Stimulated activated CD4-positive, alpha-beta T cell treated with anti-CD3 and anti-CD28 coated beads, Interleukin-12 subunit alpha, Interleukin-12 subunit beta, amount 100 ng/mL, for 48 hours (primary cell): ENCODE measurements at places on chromosomes 16 and 17.

GRCh38 chr17:1934901-1935300, 90.2 kb downstream of the RTN4RL1 start:
- DNase-seq: no peak

- no peak for DNase-seq
These were observed 22.0 kb upstream of the HAS3 start for GRCh38 chr16:69083306-69083941.

DNA sequence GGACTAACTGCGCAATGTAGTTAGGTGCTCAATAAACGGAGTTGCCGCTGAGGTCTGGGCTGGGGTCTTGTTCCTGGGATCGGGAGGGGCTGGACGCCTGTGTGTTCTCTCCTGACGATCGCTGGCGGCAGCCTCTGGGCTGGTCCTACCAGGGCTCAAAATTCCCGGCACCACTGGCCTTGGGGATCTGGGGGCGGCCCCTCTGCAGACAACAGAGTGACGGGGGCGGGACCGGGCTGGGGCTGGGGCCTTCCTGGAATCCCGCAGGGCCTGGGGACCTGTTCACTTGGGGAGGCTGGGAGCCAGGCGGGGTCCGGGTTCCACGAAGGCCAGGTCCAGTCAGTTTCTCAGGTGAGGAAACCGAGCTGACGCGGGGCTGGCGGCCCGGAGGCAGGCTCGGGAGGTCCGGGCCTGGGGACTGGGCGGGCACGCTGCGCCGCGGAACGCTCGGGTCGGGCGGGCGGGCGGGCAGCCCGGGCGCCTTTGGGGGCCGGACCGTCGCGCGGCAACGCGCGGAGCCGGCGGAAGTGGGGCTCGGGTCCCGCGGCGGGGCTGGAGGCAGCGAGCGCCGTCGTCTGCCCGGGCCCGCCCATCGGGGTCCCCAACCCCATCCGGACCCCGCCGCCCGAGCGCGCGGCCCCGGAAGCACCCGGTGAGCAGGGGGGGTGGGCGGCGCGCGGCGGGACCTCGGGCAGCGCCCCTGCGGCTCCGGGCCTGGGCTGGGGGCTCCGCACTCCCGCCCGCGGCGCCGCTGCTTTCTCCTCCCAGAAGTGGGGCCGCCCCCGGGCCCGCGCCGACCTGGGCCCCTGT, at the start of gene PIGQ:
Gene PIGQ, plus strand, starts transcription at position 524 of the 810 bp plus-strand sequence. CDS start 4,107 bp downstream, outside the sequence.
- peak; percentile 54 for DNase-seq

- DNase-seq: peak; percentile 40
These were observed 232.3 kb downstream of the XYLT1 start for GRCh38 chr16:17238285-17239028.

DNA sequence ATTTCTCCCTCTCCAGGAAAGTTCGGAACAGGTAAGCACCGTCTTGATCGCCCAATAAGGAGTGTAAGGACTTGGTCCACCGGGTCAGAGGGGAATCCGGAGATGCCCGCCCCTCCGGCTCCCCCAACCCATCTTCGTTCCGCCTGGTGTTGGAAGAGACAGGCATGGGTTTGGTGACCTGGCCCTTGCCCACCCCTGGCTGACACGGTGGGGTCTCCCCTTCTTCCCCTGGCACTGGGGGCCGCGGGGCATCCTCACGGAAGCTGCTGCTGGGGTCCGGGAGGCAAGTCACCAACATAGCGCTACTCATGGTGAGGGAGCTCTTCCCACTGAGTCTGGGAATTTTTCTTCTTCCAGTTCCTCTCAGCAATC, 3.2 kb downstream of the AXIN2 start:
- no peak for DNase-seq

DNA sequence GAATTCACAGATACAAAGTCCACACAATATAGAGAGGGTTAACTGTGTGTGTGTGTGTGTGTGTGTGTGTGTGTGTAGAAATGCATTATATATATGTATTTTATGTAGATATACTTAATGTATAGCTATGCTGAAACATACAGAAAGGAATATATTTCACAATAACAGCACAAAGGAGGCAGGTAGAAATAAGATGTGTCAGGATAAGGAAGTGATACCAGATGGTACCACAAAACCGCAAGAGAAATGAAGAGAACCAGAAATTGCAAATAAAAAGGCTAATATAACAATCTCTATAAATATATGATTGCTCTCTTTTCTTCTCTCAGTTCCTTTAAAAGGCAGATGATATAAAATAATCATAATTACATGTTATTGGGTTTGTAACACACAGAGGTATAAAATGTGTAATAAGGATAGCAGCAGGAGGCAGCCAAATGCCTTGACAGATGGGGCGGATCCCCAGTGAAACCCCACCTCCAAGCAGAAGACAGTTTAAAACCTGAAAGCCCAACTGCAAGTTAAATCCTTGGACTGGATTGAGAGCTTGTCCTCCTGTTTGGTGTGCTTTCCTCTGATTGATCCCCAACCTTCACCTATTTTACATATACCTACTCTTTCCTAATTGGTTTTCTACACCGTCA, 365.4 kb upstream of the C16orf82 start:
- DNase-seq: no peak

DNA sequence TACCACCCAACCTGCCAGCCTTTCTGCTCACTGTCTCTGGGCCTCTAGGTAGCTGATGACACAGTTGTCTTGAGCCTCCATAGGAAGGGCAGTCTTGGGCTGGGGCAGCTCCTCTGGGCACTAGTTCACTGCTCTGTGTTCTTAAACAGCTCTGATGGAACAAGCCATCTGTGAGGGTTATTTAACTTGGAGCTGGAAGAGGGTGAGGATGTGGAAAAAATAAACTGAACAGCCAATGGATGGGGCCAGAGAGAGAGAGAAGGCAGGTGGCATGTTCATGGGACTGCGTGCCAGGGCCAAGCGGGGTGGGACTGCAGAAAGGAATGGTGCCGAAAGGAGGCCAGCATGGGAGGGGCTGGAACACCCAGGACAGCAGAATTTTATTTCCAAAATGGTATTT, 52.6 kb downstream of the HIC1 start:
- DNase-seq: no peak

DNA sequence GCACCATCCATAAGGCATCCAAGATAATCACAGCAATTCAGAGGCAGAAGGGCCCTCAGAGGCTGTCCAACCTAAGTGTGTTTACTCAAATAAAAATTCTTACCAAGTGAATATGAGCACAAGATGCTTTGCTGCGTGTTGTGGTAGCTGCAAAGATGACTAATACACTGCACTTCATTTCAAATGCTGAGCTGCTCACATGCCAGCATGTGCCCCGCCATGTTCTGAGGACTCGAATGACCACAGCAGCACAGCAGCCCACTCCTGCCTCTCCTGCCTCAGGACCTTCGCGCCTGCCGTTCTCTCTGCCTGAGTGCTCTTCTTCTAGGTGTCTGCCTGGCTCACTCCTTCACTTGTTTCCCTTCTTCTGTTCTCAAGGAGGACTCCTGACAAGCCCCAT, 19.0 kb downstream of the PIK3R5 start:
- DNase-seq: no peak

DNA sequence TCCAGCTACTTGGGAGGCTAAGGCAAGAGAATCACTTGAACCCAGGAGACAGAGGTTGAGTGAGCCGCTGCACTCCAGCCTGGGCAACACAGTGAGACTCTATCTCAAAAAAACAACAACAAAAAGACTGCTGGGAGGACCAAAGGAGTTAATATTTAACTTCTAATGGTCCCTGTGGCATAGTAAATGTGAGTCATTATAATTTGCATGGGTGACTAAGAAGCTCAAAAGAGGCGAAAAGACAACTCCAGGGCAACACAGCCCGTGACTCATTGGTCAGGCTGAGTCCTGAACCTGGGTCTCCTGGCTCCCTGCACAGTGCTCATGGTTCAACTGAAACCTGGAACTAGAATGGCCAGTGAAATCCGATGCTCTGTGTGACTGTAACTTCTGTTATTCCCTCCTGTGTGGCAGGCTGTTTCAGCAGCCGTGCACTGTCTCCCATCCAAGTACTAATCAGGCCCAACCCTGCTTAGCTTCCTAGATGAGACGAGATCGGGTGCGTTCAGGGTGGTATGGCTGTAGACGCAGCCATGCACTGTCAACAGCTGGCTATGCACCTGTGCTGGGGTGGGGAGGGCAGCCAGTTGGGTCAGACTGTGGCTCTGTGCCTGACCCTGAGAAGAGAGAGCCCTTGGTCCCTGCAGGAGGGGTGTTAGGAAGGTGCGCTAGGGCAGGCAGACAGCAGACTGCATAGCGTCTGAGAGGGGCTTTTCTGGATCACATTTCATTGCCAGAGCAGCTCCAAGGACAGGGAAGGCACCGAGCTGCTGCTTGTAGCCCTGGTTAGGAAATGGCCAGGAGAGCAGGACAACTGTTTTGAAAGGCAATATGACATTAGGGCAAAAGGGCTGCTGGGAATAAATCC, 14.5 kb upstream of the GPRC5C start:
- no peak for DNase-seq

GRCh38 chr17:79892457-79893241, 53.4 kb upstream of the CBX4 start:
- no peak for DNase-seq

DNA sequence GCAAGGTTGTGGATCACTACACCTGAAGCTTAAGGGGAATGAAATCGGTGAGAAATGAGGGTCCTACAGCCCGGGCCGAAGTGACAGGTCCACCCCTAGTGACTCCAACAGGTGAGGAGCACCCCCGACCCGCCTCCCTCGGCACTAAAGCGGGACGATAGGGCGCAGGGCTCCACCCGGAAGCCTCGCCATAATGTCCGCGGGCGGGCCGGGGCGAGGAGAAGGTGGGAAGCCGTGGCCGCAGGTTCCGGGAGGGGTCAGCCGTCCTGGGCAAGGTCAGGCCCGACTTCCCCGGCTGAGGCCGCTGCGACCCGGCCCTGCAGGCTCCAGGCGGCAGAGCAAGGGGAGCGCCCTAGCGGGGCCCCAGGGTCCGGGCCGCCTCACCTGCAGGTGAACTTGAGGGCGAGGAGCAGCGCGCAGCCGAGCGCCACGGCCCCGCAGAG, 543 bp downstream of the TXNDC11 start:
- DNase-seq: peak; percentile 14

GRCh38 chr17:51739245-51739886, 419.1 kb downstream of the CA10 start:
- no peak for DNase-seq

- no peak for DNase-seq
These were observed 1.8 kb upstream of the RHBDF1 start for GRCh38 chr16:74051-74746.

DNA sequence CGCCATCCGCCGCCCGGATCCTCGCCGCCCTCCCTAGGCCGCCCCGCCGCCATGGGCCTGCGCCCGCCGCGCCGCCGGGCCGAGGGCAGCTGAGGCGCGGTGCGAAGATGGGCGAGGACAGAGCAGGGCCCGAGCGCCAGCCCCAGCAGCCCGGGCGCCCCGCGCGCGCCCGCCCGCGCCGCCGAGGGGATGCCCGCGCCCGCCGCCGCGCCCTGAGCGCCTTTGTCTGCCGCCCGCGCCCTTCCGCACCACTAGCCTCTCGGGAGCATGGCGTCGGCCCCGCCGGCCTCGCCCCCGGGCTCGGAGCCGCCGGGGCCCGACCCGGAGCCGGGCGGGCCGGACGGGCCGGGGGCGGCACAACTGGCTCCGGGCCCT, 278 bp downstream of the RAB11FIP3 start:
- DNase-seq: no peak

DNA sequence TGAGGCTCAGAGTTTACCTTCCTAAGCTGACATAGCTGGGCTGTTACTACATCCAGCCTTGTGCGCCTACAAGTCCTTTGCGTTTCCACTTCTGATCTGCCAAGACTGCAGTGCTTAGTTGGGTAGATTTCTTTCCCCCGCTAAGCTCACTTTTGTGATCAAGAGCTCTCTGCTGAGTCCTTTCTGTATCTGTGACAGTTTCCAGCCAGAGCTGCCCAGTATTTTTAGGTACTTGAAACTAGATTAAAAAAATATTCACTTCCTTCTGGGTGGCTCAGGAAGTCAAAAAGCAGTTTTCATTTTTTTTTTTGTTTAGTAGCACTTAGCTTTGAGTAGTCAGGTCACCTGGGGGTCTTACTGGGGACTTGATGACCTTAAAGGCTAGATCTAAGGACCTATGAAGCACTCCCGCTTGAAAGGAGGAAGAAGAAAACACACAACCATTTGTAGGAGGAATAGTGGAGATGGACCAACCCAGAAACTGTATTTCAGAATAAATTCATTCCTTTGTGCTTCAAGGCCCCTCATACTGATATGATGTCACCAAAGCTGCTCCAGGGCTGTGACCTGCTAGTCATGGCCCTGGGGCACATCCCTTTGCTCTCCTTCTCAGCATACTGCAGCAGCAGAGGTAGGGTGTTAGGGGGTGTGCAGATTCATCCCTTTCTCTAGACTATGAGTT, 75.6 kb upstream of the HNF1B start:
- DNase-seq: no peak

DNA sequence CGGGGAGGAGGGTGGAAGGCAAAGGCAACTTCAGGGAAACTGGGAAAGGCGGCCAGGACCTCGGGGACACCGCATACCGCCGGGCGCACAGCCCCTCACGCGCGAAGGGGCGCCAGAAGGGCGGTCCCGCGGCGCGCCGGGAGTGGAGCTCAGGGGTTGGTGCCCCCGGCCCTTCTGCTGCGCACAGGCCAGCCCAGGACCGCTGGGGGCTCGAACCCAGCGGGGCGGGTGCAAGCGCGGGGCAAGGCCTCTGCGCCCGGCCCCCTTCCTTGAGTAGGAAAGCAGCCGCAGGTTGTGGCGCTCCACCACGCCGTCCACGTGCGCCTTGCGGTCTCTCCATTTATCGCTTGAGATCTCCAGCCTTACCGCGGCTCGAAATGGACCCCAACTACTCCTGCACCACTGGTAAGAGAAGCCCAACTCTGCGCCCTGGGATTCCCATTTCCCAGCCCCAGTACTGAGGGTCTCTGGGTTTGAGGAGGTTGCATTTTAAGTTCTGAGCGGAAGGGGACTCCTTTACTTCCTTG, 3.0 kb upstream of the MT1A start:
- DNase-seq: no peak

- no peak for DNase-seq
These were observed 1.1 kb upstream of the CHRNB1 start for GRCh38 chr17:7443499-7444485.

DNA sequence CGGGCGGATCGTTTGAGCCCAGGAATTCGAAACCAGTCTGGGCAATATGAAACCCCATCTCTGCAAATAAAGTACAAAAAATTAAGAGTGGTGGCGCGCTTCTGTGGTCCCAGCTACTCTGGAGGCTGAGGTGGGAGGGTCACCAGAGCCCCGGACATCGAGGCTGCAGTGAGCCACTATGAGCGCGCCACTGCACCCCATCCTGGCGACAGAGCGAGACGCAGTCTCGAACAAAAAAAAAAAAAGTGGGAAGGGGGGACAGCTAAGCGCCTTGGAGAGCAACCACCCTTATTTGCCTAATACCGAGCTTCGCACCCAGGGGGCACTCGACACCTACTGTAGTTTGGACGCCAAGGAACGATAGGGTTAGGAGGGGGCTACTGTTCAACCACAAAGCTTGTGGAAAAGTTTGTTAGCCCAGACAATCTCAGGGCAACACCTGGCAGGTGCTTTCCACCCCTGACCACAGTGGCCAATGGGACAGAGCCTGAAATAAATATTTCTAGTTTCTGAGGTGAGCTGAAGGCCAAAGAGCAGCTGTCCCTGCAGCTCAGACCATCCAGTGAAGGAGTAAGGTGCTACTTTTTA, 847 bp upstream of the PSMC3IP start:
- DNase-seq: peak; percentile 65

- peak; percentile 65 for DNase-seq
These were observed 2.8 kb downstream of the KDM6B start for GRCh38 chr17:7836596-7837407.
